ENCODE measurements at places on chromosomes 7 and 10.

GRCh38 chr7:78734626-78735025 is 718.8 kb downstream of the MAGI2 start:
- DNase-seq, result no peak

GRCh38 chr10:81215498-81215897 is 659.5 kb upstream of the NRG3 start:
- DNase-seq, result no peak

- DNase-seq, result no peak
Measured at GRCh38 chr7:70285187-70285586, 686.9 kb downstream of the AUTS2 start.

DNA sequence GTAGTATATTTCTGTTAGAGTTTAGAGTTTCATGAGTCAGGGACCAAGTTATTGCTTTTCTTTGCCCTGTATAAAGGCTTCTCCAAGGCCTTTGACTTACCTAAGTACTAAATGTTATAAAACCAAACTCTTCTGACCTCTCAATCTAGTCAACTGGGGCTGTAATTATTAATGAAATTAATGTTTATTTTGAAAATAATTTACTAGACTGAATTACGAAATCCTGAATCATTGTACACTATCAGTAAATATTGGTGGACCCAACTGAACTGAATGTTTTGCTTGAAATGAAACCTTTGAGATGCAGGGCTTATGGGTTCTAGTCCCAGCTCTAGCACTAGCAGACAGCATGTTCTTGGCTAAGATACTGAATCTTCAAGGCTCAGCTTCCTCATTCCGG is 1.7 kb upstream of the CYP2C9 start:
- DNase-seq, result no peak

- DNase-seq, result no peak
Measured at GRCh38 chr7:36958111-36958733, 233.9 kb upstream of the AOAH start.
